ENCODE measurements at places on chromosomes 12 and 14. TPM values are rescaled to one million over a fixed set of nuclear protein-coding genes. Genes with fewer than 3 reads are reported as not detected.

TMX1 gene
- 6.9 TPM for polyA plus RNA-seq

FSCB gene
- not detected for polyA plus RNA-seq

TAS2R7 gene
- polyA plus RNA-seq, result not detected

LRP1-AS gene
- polyA plus RNA-seq, result not detected

HOMEZ gene
- polyA plus RNA-seq, result 4.8 TPM

INHBC gene
- not detected for polyA plus RNA-seq

PRH2 gene
- not detected for polyA plus RNA-seq

KRT8 gene
- polyA plus RNA-seq, result 1.2 TPM

TCL1B gene
- polyA plus RNA-seq, result not detected

RBP5 gene
- polyA plus RNA-seq, result 1.4 TPM

GLT1D1 gene
- polyA plus RNA-seq, result 0.60 TPM

SYT1 gene
- not detected for polyA plus RNA-seq

C12orf56 gene
- polyA plus RNA-seq, result not detected
